Panc1 (cell line): ENCODE measurements at places on chromosomes 5 and 9. TPM values are rescaled to one million over a fixed set of nuclear protein-coding genes. Genes with fewer than 3 reads are reported as not detected.

Gene IFNA2
- not detected for total RNA-seq

DNA sequence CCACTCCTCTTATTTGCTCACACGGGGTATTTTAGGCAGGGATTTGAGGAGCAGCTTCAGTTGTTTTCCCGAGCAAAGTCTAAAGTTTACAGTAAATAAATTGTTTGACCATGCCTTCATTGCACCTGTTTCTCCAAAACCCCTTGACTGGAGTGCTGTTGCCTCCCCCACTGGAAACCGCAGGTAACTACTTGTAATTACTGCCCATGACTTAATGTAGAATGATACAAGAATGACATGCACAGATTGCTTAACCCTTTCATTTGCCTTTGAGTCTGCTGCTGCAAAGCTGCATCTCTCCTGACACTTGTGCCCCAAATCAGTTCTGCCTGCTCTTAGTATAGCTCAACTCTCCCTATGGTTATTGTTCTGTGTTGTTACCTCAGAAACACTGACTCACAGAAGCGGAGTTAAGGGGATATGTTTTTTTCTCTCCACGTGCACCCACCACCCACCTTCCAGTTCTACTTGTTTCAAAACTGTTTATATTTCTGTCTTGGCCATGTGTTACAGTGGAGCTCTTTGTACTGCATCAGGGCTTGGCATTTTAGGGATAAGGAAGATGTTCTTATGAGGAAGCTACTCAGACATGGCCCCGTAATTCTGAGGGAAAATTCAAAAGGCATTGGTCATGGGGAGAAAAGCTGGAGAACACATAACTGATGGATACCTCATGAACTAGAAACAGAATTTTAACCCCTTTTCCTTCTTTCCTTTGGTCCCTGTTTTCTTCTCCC lies 2.3 kb downstream of the ADRB2 start:
- no peak for DNase-seq

DNA sequence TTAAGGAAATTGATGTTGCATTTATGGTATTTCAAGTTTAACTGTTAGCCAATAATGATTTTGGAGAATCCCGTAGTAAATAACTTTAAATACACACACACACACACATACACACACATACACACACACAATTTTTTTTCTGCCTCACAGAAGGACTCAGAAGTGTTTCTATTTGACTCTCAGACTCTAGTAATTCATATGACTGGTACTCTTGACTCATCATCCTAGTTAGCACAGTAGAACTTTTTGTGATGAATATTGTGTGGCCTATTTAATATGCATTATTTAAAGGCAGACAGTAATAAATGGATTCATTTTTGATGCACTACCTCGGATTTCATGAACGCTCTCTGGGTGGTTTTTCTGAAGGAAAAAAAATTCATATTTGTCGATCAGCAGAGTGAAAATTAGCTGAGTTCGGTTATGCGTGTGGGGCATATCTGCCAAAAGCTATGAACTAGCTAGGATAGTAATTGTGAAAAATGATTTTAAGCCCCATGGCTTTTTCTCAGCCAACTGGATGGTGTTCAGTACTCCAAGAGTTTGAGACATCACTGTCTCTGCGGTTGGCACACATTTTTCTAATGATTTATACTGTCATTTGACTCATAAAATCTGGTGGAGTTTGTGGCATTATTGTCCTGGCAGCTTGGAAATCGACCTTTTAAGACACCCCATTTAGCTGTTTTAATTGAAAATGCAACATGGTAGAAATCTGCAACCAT lies 102.2 kb downstream of the PCSK5 start:
- no peak for DNase-seq

DNA sequence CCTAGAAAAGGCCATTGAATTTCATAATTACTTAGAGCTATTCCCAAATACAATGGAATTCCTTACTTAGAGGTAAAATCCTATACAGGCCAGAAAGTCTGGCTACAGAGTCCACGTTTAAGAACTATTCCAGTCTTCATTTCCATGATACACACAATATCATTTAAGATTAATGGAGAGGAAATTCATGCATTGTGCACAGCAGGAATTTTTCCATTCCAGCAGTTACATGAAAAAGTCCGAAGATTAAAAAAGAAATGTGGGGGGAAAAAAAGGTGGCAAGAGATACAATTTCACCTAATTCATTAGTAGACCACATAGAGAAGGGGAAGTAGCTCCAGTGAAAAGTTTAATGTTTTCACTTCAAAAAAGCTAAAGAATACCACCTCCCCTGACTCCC lies 63.1 kb downstream of the CHD1 start:
- no peak for DNase-seq

DNA sequence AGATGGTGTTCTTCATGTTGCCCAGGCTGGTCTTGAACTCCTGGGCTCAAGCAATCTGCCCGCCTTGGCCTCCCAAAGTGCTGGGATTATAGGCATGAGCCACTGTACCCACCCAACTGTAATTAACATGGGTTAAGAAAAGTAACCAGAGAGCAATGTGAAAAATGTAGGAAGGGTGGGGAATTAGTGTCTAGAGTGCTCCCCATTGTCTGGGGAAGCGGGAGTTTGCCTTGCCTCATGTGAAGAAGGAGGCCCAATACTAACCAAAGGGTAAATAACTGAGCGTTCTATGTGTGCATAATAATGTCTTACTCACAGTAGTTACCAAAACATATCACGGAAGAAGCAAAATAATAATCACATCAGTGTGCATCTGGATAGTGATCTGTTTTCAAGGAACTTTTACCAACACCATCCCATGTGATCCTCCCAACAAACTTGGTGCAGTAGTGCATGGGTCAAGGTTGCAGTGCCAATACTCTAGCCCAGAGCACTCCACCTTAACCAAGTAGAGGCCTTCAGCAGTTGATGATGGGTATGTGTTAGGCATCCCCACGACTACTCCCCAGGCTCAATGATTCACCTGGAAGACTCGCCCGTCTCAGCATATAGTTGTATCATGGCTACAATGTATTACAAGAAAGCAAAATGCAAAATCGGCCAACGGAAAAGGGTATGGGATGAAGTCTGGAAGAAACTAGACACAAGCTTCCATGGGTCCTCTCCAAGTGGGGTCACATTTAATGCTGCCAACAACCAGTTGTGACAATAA lies 26.2 kb downstream of the GNAQ start:
- no peak for DNase-seq

DNA sequence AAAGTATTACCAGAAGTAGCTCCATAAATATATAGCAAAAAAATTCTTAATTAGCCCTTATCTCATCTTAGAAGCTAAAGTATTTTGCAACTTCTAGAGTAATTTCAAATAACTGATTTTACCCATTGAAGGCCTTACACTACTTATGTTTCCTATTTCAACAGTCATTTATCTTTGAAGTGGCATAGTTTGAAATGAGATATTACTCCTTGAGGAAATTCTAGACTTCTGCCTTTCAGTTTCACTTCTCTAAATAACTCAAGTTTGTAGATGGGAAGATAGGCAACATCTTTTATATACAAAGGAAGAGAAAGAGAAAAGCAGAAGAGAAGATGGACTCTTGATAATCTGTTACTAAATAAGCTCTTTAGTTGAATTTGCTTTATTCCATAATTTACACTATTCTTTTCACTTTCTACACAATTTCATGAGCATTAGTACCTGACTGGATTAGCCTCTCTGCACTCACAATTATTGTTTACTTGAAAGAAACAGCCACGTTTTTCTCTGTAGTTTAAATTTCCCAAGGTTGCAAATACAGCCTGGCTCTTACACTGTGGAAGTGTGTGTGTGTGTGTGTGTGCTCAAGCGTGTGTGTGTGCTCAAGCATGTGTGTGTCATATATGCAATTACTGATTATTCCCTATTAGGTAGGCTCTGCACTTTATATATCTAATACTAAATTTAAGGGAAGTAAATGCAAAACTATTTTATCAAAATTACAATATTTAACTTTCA lies 60.6 kb upstream of the EMB start:
- no peak for DNase-seq

DNA sequence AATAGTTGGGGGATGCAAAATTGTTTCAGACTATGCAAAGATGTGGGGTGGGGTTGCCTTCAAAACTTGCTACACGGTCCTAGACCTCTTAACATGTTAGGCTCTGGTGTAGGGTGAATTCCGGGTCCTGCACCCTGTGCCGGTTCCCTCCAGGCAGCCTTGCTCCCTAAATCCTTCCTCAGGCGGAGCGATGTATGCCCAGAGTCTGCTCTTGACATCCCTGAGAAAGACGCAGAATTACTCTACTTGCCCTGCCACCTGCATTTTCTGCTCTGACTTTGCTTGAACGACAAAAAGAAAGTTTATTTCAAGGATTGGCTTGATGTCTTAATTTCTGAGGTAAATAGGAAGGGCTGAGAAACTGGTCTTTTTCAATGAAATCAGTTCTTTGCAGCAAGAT lies 691 bp downstream of the THBS4 start:
- DNase-seq, result no peak

- DNase-seq, result no peak
Observed at GRCh38 chr9:36091026-36091953, 45.2 kb upstream of the GLIPR2 start.

- DNase-seq, result no peak
Observed at GRCh38 chr9:133763272-133764183, 25.4 kb upstream of the SARDH start.

DNA sequence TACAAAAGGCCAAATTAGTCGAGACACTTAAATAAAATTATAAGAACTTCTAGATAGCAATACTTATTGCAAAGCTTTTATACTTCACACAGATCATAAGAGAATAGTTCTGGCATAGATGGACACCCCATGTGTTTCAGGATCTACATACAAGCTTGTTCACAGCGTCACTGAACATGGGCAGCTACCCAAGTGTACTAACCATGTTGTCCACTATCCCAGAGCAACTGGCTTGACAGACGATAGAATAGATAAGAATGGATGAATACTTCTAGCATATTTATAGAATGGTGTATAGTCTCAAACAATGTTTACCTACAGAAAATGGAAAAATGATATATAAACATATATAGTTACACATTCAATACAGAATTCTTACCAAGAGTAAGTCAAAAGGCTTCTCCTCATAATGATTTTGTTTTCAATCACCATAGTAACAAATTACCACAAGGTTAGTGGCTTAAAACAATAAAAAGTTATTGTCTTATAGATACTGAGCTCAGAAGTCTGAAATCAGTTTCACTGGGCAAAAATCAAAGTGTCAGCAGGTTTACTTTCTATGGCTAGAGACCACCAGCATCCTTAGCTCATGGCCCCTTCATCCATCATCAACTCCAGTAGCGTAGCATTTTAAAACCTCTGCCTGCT lies 446.7 kb downstream of the DMRTA1 start:
- DNase-seq, result no peak

- no peak for DNase-seq
Observed at GRCh38 chr5:175772747-175773533, 98.4 kb upstream of the CPLX2 start.

DNA sequence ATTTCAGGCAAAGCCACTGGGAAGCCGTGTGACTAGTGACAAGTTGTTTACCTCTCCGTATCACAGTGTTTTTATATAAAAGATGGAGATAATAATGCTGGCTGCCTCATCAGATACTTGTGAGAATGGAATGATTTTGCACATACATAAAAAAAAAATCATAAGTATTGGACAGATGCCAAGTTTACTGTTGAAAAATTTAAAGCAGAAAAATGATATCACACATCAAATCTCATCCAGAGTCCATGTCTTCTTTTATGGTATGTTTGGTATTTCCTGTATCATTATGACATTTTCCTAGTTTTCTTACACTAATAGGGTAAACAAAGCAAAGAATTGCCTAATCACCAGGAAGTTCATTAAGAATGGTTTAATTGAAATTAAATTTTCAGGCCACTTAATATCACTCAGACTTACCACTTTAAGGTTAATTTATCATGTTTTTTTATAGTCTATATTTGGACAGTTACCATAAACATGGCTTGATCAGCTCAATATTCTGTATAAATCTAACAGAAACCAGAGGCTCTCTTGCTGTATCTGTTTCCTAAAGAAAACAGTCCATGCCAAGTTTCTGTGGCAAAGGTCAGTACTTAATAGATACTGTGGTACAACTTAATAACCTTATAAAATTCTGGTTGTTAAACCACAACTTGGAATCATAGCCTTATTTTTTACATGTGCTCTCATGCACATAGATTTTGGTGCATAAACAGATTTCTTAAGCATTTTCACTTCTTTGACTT lies 656.5 kb upstream of the RIOK2 start:
- peak; percentile 28 for DNase-seq
